ENCODE measurements at places on chromosomes 6 and 20. TPM values are rescaled to one million over a fixed set of nuclear protein-coding genes. Genes with fewer than 3 reads are reported as not detected.

DNA sequence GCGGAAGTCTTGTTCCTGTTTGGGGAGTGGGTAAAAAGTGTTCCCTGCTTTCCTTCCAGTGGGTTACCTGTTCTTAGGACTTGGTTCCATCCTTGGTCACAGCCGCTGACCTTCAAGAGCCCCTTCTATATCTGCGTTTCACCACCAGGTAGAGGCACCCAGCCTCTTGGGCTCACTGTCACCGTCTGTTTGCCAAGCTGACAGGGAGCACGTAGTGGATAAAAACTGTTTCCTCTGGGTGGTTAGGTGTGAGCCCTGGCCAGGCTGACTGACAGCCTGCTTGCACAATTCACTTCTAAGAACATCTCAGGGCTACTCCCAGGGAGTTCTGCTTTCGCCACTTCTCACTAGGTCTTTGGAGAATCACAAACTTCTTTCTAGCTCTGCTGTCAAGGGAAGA lies 1.8 kb upstream of the JPH2 start:
- DNase-seq: no peak

GRCh38 chr20:37821696-37822095 lies 81.2 kb upstream of the VSTM2L start:
- DNase-seq: no peak

GRCh38 chr6:3943331-3943765 lies 94.2 kb downstream of the FAM50B start:
- DNase-seq: no peak

DNA sequence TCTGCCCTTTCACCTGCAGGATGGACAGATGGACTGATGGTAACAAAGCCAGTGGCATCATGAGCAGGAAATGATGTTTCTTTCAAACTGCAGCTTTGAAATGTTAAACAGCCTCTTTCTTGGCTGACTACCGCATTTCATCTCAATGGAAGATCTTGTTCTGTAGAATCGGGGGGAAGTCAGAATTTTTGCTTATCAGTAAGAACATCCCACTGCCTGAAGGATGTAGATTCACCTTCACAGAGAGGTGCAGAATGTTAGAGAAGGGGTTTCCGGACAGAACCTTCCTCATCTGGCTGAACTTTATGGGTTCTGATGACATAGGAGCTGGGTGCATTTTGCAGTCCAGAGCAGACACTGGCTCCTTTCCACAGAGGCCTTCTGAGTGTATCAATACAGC lies 32.7 kb downstream of the GGTLC1 start:
- DNase-seq: no peak

GRCh38 chr6:72856801-72857200 lies 234.9 kb downstream of the KCNQ5 start:
- DNase-seq: no peak

DNA sequence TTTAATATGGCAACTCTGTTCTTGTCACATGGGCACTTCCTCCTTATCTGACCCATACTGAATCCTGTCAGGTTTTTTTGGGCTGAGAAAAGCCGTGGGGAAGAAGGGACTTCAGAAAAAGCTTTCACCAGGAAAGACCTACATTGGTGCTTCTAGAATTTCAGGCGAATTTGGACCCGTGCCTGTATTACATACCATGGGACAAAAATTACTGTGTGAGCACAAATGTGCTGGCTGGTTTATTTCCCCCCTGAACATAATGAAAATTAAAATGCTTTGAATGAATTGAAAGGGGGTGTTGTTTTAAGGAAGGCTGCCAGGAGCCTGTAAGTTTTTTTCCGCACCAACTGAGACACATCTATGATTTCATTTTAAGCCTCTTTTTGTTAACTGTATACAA lies 29.6 kb downstream of the CAP2 start:
- no peak for DNase-seq

DNA sequence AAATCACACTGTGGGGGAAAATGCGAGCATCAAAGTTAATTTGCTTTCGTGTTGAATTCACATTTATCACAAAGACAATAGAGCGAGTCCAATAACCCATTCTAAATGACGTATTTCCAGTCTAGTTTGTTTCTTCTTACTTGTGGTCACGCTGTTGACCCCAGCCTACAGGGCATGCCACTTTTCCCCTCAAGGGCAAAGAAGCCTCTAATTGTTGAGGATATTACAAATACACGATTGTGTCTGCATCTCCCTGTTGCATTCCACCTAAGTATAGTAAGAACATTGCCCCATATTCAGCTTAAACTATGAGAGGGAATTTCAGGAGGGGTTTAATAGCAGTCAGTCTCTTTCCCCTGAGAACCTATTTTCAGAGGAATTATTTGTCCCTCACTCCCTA lies 37.4 kb upstream of the DSP start:
- DNase-seq: no peak

DNA sequence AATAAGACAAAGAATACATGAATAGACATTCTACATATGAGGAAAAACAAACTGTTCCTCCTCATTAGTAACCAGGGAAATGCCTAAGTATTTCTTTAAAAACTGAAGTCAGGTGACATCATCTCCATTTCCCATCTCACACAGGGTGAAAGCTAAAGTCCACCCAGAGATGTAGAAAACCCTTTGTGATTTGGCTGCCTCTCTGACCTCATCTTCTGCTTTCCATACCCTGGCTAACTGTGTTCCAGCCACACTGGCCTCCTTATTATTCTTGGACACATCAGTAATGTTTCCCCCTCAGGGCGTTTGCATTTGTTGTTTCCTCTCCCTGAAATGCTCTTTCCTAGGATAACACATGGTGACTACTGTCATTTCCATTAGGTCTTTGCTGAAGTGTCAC lies 40.4 kb downstream of the ESF1 start:
- DNase-seq: no peak

DNA sequence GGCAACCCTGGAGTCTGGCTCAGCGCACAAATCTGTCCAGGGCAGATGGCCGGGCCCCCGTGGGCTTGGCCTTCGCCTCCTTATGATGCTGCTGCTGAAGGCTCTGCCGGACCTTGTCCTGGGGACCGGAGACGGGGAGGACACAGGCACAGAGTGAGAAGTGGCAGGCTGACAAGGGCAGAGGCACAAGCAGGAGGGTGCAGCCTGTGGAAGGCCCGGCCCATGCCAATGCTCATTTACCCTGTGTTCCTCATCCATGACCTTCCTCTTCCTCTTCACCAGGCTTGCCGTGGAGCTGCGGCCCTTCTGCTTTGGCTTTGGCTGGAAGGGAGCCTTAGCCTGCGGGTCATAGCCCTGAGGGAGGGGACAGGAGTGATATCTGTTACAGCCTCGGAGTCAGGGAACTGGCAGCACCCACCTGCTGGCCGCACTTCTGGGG lies 2.4 kb downstream of the B3GALT4 start:
- DNase-seq: peak; percentile 86

Gene PCMT1
- total RNA-seq: 78.7 TPM

Gene RNF114
- total RNA-seq: 59.9 TPM

Gene FAM217B
- total RNA-seq: 11.5 TPM

All from mesenteric fat pad (tissue), 1 donor.